Naive thymus-derived CD8-positive, alpha-beta T cell (primary cell): ENCODE measurements at places on chromosomes 7 and 10.

GRCh38 chr10:34154383-34154900, 660.7 kb downstream of the PARD3 start:
- no peak for DNase-seq

- DNase-seq, result no peak
These were observed 8.4 kb downstream of the LRRC4 start for GRCh38 chr7:128022631-128023532.

- DNase-seq, result no peak
These were observed 120.5 kb downstream of the UBE2H start for GRCh38 chr7:129832282-129832681.

- DNase-seq, result no peak
These were observed 91.4 kb upstream of the CCDC71L start for GRCh38 chr7:106752367-106752766.

GRCh38 chr7:47318395-47319182, 263.3 kb downstream of the TNS3 start:
- no peak for DNase-seq

DNA sequence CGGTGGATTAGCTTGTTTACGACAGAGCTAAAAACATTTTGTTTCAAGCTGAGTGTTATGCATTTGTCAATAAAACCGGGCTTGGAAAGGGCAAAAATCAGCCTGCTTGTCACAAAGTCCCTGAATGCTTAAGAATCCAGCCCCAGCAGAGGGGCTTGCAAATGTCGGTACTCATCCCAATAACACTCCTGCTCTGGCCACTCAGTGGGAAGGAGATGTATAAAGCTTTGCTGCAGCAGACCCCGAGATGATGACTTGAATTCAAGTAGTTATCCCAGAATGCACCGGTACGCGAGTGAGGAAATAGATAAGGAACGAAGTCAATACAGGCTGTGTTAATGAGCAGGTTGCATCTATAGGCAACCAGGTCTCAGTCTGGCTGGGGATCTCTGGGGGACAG, 662.3 kb downstream of the CCSER2 start:
- no peak for DNase-seq

DNA sequence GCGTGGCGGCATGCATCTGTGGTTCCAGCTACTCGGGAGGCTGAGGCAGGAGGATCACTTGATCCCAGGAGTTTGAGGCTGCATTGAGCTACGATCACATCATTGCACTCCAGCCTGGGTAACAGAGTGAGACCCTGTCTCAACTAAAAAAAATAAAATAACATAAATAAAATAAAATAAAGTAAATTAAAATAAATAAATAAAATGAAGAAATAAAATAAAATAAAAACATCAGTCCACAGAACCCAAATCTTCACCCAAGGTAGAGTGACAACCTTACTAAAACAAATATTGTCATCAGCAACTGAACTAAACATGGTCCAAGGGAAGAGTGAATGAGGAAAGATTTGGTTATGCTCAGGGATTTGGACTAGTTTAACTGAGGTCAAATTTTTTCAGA, 24.8 kb upstream of the OCM2 start:
- DNase-seq, result no peak
